ENCODE measurements at places on chromosomes 7 and 10.
A peak's percentile ranks its signal among the peaks of the same experiment; 100 is the strongest.

DNA sequence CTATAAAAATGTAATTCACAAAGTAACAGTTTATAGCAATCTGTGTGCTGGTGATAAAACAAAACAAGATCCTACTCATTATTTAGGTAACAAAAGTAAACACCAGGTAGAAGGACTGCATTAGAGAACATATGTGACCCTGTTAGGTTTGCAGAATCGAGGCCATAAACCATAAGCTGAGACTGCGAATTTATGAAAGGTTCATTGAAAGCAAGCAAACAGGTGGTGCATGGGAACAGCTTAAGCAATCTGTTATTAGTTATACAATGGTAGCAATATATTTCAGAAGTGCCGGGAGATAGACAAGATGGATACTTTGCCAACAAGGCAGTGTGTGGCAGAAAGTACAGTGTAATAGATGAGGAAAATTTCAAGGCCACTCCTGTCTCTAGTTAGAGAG is 23.5 kb upstream of the FAM133B start:
- no peak for DNase-seq

DNA sequence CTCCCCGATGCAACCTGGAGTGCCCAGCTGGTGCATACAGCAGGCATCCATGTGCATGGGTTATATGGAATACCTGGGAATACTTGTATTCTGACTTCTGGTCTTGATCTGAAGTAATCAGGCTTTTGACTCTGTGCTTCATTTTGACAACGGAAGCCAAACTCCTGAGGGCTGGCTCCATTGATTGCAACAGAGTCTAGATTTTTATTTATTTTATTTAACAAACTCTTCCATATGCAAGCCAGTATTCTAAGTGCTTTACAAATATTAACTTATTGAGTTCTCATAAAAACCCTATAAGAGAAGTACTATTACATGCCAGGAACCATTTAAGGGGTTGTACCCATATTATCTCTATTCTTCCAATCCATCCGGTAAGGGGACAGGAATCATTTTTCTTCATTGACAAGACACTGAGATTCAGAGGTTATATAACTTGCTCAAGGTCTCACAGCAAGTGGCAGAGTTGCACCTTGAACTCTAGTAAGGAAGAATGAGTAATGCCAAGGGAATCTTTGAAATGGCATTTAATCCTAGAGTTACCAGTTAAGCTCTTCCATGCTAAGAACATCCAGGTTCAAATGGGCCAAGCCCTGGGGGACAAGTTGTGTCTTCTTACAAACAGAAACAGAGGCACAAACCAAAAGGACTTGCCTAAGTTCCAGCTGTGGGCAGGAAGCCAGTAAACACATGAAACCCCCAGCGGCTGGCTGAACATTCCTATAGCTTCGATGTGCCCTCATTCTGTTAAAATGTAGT is 241.0 kb downstream of the WDR11 start:
- DNase-seq = no peak

DNA sequence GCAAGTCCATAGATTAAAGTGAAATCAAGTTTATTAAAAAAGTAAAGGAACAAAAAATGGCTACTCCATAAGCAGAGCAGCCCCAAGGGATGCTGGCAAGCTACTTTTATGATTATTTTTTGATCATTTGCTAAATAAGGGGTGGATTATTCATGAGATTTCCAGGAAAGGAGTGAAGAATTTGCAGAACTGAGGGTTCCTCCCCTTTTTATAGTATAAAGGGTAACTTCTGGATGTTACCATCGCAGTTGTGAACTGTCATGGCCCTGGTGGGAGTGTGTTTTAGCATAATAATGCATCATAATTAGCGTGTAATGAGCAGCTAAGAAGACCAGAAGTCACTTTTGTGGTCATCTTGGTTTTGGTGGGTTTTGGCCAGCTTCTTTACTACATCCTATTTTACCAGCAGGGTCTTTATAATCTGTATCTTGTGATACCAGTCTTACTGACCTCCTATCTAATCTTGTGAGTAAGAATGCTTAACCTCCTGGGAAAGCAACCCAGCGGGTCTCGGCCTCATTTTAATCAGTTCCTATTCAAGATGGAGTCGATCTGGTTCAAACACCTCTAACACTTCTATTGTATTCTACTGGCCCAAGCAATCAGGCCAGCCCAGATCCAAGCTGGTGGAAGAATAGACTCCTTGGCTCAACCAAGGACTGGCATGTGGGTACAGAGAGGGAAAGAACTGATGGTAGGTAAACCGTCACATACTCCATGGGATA is 87.9 kb upstream of the NPSR1 start:
- no peak for DNase-seq

GRCh38 chr10:32959006-32959920 is 1.2 kb upstream of the ITGB1 start:
- peak; percentile 6 for DNase-seq

DNA sequence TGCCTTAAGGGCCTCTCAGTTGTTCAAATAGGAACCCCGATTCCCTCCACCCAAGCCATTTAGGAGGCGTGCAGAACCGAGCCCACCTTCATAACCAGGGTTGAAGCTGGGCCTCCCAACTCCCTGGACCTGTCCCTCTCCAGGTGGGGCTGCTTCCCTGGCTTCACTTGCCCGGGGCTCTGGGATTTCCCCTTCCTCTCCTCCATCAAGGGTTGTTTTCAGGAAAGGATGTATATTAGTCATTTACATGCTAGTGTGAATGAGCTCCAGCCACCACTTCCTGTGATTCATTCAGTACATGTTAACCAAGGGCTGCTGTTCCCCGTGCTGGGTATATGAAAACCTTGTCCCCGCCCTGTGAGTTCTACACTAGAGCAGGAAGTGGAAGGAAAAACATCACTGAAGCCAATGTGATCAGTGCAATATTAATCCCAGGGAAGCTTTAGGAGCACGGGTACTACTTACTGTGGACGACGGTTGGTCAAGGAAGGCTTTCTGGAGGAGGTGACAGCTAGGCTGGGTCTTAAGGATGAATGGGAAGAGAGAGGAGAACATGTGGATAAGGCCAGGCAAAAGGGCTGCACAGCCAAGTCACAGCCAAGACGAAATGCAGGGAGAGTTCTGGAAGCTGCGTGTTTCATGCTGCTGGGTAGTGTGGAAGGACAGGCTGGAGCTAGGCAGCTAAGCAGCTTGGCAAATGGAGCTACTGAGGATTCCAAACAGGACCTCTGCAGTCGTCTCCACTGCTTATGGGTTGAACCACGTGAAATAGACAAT is 150.1 kb upstream of the SHH start:
- DNase-seq = no peak

DNA sequence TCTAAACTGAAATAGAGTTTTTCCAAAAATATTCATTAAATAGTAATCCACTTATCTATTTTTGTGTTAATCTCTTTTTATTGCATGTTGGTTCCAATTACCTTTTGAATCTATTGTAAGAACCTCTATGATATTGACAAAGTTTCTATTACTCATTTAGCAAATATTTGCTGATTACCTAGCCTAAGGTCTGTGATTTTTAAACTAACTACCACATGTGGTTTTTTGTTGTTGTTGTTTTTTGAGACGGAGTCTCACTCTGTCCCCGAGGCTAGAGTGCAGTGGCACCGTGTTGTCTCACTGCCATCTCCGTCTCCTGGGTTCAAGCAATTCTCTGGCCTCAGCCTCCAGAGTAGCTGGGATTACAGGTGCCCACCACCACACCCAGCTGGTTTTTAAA is 2.0 kb upstream of the ASB13 start:
- no peak for DNase-seq
